Activated CD4-positive, CD25-positive, alpha-beta regulatory T cell (primary cell): ENCODE measurements at places on chromosomes 2 and 18.

- no peak for DNase-seq
Measured at GRCh38 chr2:167966937-167967913, 280.2 kb downstream of the STK39 start.

DNA sequence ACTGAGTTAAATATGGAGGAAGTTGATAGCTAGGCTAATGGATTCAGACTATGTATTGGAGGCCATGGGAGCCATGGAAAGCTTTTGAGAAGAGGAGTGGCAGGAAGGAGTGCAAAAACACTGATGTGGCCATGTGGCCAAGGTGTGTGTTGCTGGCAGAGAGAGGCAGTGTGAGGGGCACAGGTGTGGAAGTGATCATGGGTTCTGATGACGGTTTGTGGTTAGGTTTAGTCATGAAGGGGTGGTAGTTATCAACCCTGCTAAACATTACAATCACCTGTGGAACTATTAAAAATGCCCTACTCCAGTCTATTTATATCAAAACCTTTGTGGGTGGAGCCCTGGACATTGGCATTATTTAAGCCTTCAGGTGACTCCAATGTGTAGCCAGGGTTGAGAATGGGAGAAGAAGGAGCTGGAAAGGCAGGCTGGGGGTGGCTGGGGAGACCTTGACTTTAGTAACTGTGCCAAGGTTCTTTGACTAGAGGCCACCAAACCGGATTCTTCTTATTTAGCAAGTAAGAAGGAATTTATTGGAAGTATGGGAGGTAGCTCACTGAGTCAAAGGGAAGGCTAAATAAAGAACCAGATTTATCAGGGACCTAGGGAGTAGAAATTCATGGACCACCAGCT is 13.5 kb downstream of the GPR39 start:
- no peak for DNase-seq

DNA sequence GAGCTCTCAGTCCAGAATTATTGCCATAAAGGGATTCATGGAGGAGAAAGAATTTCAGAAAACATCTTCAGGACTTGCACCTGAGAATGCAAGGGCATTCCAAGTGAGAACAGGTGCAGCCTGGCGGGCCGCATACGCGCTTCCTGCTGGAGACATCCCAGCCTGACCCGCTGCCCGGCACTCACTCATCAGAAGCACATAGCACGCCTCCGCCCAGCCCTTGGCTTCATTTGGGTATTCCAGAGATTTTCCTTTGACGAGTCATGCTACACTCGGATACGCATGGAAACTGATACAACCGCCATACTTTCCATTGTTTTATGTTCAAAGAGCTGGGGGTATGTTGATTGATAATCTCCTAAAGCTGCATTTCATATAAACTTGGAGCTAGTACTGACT is 228.0 kb upstream of the ID2 start:
- DNase-seq: no peak

DNA sequence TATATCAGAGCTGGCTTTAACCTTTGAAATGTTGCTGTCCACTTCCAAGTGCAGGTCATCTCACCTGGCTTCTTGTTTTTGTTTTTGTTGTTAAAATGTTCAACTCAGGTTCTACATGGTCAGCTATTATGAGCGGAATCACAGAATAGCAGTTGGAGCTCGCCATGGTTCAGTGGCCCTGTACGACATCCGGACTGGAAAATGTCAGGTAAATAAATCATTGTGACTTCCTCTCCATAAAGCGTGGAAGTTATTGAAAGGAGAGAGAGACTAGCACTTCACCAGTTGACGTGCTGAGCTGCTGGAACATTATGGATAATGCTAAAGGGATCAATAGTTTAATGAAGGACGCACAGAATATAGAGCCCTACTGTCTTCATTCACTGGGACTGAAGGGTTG is 184.6 kb upstream of the BOD1L2 start:
- DNase-seq: no peak

GRCh38 chr2:130918393-130918792 is 81.7 kb downstream of the ARHGEF4 start:
- no peak for DNase-seq

DNA sequence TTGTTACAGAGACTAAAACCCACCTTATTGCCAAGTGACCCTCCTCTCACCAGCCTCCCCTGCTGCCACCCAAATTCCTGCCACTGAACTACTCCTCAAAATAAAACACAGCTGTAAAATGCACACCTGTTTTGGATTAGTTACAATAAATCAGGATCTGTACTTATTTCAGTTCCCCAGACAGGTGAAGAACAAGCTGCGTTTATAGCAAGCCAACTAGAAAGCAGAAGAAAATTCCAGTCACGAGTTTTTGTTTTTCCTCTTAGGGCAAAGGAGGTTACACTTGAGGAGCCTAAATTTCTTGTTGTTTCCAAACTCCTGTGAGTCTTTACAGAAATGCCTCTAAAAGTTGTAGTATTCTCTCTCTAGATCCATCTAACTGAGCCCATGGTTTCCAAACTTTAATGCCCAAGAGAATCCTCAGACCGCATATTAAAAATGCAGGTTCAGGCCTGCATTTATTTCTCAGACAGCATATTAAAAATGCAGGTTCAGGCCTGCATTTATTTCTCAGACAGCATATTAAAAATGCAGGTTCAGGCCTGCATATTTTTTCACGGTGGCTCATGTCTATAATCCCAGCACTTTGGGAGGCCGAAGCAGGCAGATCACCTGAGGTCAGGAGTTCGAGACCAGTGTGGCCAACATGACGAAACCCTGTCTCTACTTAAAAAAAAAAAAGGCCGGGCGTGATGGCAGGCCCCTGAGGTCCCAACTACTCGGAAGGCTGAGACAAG is 62.2 kb downstream of the ALPK2 start:
- no peak for DNase-seq

DNA sequence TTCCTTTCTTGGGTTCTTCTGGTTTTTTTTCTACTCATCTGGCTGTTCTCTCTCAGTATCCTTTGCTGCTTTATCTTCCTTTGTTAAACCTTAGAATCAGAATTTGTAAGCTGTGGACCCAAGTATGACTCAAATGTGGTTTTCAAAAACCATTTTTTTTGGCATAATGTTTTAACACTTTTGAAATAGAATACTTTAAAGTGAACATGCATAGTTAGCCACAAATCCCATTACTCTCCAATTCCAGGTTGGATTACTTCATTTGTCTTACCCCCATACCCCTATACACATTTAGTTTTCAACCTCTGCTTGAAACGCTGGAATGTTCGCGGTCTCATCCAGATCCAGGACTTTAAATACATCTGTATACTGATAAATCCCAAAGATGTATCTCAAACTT is 29.1 kb downstream of the ALMS1 start:
- no peak for DNase-seq

DNA sequence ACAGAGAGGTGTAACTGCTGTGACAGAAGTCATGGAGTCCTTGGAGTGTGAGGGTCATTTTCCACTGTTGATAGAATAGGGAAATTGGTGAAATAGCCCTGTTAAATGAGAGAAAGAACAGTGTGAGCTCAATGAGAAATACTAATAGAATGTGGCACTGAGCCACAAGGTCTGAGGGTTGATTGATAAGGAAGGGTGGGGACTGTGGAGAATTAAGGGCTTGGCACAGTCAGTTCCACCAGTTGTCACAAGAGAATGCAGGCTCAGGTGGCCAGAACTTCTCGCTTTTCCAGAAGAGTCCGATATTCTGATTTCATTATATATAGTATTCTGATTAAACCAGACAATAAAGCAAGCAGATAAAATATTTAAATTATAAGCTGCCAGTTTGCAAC is 9.1 kb upstream of the IL1RN start:
- no peak for DNase-seq

- DNase-seq: no peak
Measured at GRCh38 chr18:24937639-24938275, 414.2 kb downstream of the ZNF521 start.

GRCh38 chr2:209314653-209315052 is 109.2 kb upstream of the MAP2 start:
- no peak for DNase-seq

- no peak for DNase-seq
Measured at GRCh38 chr18:76530846-76531245, 35.8 kb upstream of the ZNF516 start.

- no peak for DNase-seq
Measured at GRCh38 chr2:210727549-210727948, 171.2 kb downstream of the CPS1 start.

DNA sequence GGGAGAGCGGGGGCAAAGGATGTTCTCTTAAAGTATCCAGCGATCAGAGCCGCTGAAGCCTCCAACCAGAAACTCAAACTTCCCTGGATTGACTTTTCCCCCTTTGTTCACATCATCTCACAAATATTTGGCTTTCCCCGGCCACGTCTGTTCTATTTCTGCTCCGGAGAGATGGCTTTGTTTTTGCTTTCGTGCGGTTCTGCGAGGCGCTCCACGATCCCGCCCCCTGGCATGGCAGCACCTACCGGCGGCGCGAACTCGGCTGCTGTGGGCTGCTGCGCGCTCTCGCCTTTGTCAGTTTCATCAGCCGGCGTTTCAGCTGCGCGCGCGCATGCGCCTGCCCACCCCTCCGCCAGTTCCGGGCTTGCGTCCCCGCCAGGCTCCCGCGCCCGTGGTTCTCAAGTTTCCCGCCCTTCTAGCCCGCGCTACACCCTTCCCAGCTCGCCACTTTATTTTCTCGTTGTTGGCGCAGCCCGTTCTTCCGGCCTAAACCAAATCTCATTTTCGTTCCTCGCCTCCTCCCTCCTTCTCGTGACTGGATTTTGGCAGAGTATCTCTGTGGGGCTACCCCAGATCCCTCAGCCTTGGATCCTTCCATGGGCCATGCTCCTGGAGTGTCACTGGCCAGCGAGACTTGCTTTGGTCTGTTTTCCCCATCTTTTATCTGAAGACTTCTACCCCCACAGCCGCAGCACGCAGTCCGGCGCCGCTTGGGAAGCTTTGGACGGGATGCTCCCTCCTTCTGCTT is 98.0 kb downstream of the INSIG2 start:
- DNase-seq: peak; percentile 63

DNA sequence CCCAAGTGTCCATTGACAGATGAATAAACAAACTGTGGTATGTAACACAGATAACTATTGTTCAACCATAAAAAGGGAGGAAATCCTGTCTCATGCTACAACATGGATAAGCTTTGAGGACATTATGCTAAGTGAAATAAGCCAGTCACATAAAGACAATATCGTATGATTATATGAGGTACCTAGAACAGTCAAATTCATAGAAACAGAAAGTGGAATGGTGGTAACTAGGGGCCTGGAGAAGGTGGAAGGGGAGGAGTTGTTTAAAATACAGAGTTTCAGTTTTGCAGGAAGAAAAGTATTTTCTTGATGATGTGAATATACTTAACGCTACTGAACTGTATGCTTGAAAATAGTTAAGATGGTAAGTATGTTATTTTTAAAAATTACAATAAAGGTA is 304.6 kb upstream of the CXCR4 start:
- no peak for DNase-seq

- no peak for DNase-seq
Measured at GRCh38 chr2:73218298-73218697, 4.3 kb downstream of the SMYD5 start.

- no peak for DNase-seq
Measured at GRCh38 chr2:898319-898718, 52.3 kb upstream of the SNTG2 start.

- no peak for DNase-seq
Measured at GRCh38 chr2:86686905-86687304, 33.2 kb upstream of the RMND5A start.

- DNase-seq: no peak
Measured at GRCh38 chr18:74803769-74804168, 206.1 kb downstream of the ZNF407 start.

DNA sequence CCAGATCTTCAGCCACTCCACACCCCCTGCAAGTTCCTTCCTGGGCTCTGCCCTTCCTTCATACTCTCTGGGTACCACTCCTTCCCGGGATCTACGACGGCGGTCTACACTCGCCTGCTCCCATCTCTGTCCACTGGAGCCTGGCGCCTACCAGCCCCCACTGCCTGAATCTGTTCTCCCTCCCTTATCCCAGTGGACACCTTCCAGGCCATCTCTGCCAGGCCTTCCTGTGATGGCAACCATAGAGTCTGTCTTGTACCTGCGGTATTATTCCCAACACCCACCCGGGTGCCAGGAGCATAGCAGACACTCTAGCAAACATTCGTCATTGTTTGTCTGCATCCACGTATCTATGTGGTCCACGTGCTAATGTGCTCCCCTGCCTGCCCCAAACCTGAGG is 140.9 kb downstream of the ZFP36L2 start:
- DNase-seq: no peak

GRCh38 chr2:176018708-176019107 is 16.6 kb upstream of the LNPK start:
- no peak for DNase-seq

- no peak for DNase-seq
Measured at GRCh38 chr2:119202610-119203310, 20.9 kb upstream of the STEAP3 start.

DNA sequence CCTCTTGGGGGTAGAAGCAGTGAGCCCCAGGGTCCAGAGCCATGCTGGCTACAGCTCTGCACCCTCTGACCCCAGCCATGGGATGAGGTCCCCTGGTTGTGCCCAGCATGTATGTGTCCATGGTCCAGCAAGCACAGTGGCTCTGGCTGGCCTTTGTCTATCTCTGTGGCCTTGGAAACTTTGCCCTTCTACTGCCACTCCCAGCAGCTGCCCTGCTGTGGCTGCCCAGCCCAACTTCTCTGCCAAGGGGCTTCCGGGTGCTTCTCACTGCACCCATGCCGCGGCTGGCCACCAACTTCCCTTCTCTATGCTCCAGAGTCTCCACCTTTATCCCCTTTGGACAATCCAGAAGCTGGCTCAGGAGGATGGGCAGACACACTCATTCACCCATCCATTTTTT is 18.8 kb downstream of the TMEM185B start:
- DNase-seq: no peak

DNA sequence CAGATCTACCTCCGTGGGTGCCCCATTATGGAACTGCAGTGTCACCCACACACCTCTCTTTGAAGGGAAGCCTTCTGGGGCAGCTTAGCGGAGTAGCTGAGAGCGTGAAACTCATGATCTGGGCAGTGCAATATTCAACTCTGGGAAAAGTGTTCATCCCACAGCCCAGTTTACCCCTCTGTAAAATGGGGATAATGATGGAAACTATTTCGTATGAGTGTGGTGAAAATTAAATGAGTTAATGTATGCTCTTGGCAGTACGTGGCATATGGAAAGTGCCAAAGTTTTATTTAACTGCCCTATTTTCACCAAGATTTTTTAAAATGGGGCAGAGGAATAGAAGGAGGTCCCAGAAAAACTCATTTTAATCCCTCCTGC is 11.5 kb downstream of the EVX2 start:
- no peak for DNase-seq
